ENCODE measurements at places on chromosomes 16 and 17.

DNA sequence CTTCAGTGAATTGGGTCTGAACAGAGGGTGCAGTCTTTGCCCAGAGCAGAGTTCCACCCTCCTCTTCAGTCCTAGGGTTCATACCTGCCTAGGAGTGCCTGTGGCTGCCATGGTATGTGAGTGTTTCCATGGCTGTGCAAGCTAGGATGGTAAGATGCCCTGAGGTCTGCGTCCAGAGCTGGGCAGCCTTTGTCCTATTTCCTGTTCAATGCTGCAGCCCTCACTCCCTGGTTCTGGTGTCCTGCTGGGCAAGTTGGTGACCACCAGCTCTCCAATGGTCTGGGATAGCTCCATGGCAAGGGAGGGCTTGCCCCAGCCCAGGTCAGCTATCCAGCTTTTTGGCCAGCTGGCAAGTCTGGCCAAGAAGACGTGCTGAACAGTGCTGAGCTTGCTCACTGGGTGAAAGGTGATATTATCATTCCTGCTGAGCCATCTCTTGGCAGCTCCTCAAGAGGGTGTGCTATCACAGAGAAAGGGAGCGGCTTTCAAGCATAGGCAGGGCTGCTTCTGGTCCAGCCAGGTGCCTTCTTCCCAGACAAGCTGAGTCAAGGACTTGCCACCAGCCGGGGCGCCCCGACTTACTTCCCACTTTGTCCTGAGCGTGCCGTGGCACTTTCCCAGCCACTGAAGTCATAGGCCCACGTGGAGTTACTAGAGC is 13.0 kb upstream of the NFATC3 start:
- DNase-seq = no peak

DNA sequence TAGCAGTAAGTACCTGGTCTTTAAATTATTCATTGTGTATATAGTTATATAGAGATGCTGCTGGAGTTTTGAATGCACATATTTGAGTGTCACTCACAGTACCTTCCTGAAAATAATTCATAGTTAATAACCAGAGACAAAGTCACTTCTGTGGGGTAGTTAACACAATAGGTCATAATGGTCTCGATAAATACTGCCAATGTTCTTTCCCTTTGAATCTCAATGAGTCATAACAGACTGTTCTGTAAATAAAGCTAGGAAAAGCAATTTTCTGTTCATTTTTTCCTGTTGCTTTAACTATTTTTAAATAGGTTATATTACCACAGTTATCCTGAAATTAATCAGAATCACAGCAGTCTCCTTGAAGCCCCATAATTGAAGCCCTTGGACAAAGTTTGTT is 87.2 kb downstream of the MAP2K4 start:
- DNase-seq = no peak

- no peak for DNase-seq
Measured at GRCh38 chr17:56822725-56823124, 11.0 kb downstream of the C17orf67 start.

- DNase-seq = no peak
Measured at GRCh38 chr16:3789375-3790099, 72.2 kb upstream of the TRAP1 start.

- DNase-seq = peak; percentile 66
Measured at GRCh38 chr16:89507834-89508590, at the start of gene SPG7. Gene SPG7, plus strand, starts transcription at chr16:89508403. Its CDS starts 15 bp downstream, at chr16:89508418.

Data from AG09319 (cell line).